ENCODE measurements at places on chromosomes 2 and 18.
A peak's percentile ranks its signal among the peaks of the same experiment; 100 is the strongest.

GRCh38 chr2:120600786-120601185 lies 134.9 kb upstream of the GLI2 start:
- no peak for DNase-seq

DNA sequence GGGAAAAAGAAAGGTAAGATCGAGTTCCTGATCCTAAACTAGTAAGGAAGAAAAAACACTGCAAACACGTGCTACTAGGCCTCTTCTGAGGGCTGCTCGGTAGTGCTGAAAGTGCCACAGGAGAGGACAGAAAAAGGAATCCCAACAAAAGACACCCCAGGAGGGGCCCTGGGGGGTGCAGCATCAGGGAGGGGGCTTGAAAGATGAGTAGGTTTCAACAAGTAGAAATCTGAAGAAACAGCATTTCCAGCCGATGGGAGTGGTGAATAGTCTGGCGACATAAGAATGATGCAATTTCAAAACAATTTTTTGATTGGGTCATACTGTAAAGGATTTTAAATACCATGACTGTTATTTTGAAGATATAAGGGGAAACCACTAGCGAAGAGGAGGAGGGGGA lies 98.6 kb downstream of the NOL10 start:
- no peak for DNase-seq

DNA sequence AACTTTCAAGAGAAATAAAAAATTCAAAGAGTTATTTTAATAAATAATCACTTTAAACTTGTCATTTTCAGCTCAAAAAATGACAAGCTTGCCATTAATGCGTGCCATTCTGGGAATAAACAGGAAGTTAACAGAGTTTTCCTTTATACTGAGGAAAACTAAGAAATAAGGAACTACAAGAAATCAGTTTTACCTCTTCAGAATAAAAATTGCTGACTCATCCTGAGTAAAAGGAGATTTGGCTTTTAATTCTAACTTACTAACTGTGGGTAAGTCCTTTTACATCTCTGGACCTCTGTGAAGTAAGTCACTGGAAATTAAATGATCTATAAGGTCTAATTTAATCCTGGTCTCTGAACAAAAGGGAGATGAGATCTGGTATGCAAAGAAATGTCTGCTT lies 16.1 kb downstream of the CEBPZ start:
- no peak for DNase-seq

GRCh38 chr18:27110319-27110718 lies 74.8 kb downstream of the CHST9 start:
- no peak for DNase-seq

DNA sequence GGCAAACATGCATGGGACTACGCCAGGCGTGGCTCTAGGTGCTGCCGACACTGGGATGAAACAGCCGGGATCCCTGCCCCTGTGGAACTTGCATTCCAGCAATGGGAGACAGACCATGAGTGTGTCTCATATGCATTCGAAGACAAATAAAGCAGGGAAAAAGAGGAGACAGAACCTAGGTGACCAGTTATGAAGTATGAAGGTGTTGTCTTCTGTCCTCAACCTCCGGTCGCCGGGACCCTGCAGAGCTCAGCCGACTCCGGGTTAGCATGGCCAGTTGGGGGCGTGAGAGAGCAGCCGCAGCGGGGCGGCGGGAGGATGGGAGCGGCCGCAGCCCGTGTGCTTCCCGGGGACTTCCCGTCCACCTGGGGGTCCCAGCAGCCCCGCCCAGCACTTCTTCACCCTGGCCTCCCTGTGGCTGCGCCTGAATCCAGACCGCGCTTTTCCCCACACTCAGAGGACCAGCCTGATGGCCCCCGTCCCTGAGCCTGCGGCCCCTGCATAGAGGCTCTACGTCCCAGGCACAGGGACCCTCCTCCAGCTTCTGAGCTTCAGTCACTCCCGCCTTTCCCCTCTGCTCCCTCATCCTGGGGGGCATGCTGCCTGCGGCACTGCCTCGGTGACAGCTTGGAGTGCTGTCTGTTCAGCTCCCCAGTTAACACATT lies 11.4 kb downstream of the ID2 start:
- DNase-seq: no peak

DNA sequence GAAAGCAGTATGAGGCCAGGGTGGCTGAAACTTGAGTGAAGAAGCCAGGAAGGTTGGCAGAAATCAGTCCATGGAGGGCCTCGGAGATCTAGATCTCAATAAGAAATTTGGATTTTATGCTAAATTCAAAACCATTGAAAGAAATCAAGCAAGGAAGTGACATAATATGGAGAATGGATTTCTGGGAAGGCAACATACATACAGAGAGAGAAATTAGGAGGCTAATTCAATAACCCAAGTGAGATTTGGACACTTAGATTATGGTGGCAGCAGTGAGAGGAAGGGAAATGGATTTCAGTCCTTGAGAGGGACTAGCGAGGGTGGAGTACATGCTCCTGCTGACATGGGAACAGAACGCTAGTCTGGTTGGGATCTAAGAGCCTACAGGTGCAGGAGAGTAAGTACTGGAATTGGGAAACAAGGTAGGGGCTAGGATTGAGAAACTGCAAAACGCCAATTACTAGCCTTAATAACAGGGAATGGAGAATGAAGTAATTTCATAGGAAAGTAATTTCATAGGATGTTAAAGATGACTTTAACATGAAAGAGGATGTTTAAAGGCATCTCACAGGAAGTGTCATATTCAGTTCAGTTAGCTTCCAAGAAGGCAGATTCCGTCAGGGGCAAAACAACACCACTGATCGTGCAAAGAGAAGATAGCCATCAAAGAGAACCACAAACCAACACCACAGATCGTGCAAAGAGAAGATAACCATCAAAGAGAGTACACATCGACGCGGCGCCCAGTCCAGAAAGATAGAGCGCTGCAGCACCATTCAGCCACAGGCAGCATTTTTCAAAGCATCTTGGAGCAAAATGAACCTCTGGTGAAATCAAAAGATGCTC lies 27.2 kb downstream of the CDKL4 start:
- peak; percentile 42 for DNase-seq

- DNase-seq: no peak
Measured at GRCh38 chr2:35220461-35220860, 1135.1 kb upstream of the CRIM1 start.
